ENCODE measurements at places on chromosomes 3 and 15.

- DNase-seq, result no peak
Observed at GRCh38 chr3:26260139-26260538, 362.4 kb upstream of the LRRC3B start.

GRCh38 chr3:179768080-179768479, 115.2 kb downstream of the USP13 start:
- peak; percentile 80 for DNase-seq

- DNase-seq, result no peak
Observed at GRCh38 chr3:111747490-111747889, 111.6 kb upstream of the PHLDB2 start.

- DNase-seq, result no peak
Observed at GRCh38 chr3:142981108-142981507, 17.6 kb upstream of the PAQR9 start.

- peak; percentile 60 for DNase-seq
Observed at GRCh38 chr3:41893977-41894376, 67.9 kb downstream of the ULK4 start.

DNA sequence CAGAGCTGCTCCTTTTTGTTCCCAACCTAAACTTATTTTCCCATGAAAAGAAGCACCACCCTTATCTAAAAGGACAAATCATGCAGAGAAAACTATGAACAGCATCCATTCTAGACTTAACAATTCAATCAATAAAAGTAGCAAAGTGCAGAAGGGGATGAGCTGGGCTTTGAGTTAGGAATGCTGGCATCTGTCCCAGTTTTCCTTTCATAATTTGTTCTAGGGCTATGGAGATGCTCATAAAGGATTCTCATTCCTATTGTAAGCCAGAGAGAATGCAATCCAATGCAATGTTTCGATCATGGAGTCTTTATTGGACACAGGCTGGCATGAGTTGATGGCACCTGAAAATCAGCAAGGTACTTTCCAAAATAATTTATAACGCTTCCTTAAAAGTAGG, 330.6 kb downstream of the VPS13C start:
- no peak for DNase-seq

DNA sequence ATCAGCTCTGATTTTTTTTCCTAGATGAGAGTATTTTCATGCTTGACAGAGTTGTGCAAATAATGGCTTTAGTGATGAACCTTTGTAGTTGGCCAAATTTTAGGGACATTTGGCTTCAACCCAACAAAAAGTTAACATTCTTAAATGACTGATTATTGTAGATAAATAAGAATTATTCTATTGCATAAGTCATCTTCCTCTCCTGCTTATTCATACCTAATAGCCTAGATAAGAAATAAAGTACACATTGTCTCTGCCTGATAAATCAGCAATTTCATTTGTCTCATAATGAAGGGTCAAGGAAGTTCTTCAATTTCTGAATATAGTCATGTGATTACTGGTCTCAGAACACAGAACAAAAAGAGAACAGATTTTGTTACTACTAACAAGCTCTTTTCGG, 428.9 kb upstream of the IL12A start:
- DNase-seq, result no peak

- no peak for DNase-seq
Observed at GRCh38 chr3:194124193-194124592, 11.8 kb upstream of the HES1 start.

DNA sequence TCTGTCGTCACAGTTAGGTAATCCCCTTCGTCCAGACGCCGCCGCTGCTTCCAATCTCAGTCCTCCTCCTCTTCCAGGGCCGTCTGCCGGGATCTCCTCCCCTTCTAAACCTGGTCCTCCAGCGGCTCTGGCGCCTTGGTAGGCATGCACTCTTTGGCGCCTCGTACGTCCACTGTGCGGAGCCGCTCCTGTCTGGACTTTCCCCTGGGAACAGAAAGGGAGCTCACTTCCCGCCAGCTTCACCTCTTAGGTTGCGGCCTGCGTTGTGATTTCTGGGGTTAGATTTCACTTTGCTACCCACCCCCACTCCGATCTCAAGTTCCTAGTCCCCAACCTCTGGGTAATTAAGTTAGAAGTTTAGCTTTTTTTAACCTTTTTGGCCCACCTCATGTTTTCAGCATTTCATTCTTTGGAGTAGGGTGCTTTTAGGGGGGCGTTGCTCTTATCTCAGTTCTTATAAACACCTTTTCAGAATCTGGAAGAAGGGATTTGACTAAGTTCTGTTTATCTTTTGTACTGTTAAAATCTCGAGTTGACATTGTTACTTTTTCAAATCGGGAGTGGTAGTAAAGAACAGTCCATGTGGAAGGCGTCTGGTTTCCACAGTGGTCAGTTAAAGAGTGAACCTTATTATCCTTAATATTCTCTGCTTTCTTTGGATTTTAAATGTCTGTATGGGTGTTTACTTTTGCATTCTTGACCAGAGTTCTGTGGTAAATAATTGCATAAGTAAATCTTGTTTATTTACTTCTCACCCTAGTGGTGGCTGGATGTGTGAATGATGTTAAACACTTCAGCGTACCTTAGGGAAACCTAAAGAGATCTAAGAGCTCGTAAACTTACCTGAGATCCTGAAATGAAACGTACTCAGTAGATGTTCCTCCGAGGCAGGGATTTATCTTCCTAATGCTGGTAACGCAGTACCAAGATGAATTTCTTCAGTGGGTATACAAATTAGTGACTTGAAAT, 611 bp downstream of the CTDSPL2 start:
- DNase-seq, result no peak

- no peak for DNase-seq
Observed at GRCh38 chr3:163879172-163879571, 1199.1 kb downstream of the SI start.

DNA sequence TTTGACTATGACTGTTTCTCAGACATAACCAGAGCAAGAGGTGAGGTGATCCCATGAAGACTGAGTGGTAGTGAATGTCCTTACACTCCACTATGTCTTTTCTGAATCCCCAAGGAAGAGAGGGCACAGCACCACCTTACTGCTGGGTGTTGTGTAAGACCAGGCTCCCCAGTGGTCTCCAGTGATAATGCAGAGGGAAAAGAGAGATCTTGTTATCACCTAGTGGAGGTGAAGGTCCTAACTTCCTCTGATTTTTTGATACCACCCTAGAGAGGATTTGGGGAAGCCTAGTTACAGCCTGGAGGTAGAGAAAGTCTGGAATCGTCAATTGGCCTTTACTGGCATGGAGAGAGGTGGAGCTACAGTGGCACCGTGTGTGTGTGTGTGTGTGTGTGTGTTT, 288.0 kb upstream of the BCHE start:
- no peak for DNase-seq

- DNase-seq, result no peak
Observed at GRCh38 chr3:184648636-184649035, 63.2 kb downstream of the MAGEF1 start.

- DNase-seq, result no peak
Observed at GRCh38 chr3:102614585-102614984, 179.8 kb downstream of the ZPLD1 start.

- no peak for DNase-seq
Observed at GRCh38 chr3:159866201-159866746, 122.4 kb upstream of the IL12A start.

DNA sequence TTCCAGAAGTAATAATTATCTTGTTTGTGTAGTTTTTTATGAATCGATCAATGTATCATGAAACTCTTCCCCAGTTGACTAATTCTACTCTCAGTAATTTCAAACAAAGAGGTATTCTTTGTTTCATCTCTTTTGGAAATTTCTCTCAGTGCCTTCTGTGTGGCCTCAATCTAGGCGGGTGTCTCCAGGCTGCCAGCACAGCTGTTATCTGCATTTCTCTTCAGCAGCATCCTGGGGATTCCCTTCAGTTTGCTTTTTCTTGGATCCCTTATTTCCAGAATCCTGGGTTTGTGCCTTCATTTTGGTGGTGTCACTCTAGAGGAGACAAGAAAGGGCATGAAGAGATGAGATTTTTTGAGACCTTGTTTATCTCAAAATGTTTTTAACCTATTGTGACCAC, 22.7 kb downstream of the NIPA2 start:
- no peak for DNase-seq

GRCh38 chr15:26037369-26037768, 174.2 kb upstream of the ATP10A start:
- DNase-seq, result peak; percentile 28

DNA sequence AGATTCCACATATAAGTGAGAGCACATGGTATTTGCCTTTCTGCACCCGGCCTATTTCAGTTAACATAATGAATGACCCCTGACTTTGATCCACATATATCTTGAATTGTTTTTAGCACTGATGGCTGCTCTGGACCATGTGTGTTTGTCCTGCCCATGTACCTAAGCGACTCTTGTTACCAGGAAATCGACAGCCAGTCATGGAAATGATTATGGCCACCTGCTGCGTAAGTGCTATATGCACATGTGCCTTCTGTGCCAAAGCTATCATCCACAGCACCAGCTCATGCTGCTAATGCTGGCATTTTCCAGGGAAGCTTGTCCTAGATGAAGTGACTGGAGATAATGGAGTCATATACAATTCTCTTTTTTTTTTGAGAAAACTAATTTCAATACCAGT, 103.7 kb downstream of the PEX5L start:
- DNase-seq, result no peak

DNA sequence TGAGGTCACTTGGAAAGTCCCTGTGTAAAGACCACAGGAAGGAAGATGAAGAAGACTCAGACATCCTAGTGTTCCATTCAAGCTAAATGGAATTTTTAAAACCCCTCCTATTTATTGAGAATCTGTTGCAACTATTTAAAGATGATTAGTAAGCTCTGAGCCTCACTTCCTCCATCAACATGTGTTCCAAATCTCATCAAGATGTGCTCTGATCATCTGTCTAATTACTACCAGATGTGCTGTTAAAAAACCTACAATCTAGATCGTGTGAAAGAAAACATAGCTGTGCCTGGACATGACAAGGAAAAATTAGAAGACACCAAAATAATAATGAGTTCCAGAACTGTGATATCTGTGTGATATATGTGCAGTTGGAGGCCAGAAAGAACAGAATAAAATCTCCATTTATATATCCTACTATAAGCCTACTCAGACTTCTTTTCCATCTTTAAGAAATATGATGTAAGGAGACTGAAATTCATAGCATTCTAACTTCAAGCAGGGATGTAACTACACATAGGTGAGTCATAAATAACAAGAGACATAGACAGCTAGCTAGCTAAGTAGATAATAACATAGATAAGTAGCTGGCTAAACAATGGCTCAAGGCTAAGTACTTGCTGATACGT, 7.8 kb downstream of the XPC start:
- DNase-seq, result peak; percentile 32

DNA sequence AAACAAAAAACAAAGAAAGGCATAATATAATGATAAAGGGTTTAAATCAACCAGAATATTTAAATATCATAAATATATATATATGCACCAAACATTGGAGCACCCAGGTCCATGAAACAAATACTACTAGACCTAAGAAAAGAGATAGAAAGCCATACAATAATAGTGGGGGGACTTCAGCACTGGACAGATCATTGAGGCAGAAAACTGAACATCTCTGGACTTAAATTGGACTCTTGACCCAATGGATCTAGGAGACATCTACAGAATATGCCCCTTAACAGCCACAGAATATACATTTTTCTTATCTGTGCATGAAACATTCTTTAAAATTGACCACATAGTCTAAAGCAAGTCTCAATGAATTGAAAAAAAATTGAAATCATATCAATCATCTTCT, 48.7 kb upstream of the CD96 start:
- no peak for DNase-seq

DNA sequence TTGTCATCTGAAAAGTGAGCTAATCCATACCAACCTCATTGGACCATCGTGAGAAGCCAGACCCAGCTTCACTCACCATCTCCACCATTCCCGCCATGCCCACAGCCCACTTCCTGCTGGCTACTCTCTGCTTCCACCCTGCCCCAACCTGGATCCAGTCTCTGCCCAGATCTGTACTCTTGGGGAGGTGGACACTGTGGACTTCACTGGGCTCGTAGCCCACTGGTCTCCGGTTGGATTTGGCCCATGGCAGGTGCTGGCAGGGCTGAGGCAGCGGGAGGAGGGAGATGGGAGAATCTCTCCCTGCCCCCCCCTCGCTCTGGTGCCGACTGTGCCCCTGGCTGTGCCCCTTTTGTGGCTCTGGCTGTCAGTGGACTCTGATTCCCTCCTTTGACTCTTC, 193.8 kb downstream of the ABHD5 start:
- no peak for DNase-seq

DNA sequence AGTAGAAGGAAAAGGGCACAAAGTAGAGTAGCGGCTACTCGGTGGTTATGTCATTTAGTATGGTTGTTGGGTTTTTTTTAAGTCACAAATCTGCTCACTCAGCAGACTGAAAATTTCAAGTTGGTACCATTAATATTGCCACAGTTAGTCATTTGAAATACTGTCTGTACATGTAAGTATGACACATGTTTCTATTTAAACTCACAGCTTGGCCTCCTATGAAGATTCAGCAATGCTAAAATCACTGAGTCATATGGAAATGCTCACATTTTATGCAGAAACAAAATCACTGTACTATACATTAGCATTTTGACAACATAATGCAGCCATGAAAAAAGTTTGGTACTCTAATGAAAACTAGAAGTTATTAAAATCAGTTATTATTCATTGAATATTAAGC, 571.9 kb downstream of the TAFA4 start:
- no peak for DNase-seq

DNA sequence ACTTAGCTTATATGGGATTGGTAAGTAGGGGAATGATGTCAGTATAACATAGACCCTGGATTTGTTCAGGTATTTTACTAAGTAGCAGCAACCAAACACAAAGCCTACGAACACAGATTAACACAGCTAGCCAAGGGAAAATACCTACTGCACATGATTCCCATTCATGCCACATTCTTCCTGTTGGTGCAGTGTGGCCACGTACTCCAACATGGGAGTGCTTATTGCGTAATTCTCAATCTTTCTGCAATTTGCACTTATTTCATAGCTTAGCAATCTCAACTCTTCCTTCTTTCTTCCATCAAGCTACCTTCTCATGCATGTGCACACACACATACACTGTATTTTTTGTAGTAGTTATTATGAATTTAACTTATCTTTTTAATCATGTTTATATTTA, 186.8 kb downstream of the IL5RA start:
- no peak for DNase-seq

DNA sequence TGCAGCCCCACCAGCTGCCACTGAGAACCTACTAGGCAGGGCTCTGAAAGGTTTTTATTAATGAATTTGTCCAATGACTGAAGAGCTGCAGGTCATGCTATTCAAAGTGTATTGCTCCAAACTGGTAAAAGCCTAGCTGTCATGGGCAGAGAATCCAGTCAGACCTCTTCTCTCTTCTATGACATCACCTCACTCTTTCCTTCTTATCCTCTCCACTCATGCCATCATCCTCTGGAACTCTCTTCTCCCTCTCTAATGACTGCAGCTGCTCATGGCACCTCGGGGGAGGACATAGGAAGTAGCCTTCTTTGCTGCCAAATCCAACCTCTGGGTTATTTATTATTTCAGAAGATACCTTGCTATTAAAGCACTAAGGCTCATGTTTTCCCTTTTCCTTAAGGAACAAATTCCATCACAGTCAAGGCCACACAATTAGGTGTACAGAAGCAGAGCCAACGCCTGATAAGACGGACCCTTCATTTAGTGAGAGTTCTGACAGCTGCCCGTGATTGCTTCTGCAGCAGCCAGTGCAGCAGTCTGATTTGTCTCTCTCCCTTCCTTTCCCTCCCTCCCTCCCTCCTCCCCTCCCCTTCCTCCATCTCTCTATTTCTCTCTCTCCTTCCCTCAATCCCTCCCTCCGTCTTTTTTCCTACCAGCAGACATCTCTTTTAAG, 87.0 kb upstream of the ONECUT1 start:
- DNase-seq, result no peak

GRCh38 chr15:92843814-92844213, 56.3 kb upstream of the CHD2 start:
- no peak for DNase-seq

Measured in AG20443 (cell line).